ENCODE measurements at places on chromosomes 11 and 22.

GRCh38 chr11:72842126-72842525 lies 27.9 kb downstream of the ATG16L2 start:
- DNase-seq = no peak

- no peak for DNase-seq
Measured at GRCh38 chr11:74138572-74138971, 32.2 kb downstream of the C2CD3 start.

- DNase-seq = no peak
Measured at GRCh38 chr11:113817162-113817561, 37.6 kb downstream of the CLDN25 start.

GRCh38 chr11:64760759-64761420 lies 1.1 kb upstream of the PYGM start:
- no peak for DNase-seq

DNA sequence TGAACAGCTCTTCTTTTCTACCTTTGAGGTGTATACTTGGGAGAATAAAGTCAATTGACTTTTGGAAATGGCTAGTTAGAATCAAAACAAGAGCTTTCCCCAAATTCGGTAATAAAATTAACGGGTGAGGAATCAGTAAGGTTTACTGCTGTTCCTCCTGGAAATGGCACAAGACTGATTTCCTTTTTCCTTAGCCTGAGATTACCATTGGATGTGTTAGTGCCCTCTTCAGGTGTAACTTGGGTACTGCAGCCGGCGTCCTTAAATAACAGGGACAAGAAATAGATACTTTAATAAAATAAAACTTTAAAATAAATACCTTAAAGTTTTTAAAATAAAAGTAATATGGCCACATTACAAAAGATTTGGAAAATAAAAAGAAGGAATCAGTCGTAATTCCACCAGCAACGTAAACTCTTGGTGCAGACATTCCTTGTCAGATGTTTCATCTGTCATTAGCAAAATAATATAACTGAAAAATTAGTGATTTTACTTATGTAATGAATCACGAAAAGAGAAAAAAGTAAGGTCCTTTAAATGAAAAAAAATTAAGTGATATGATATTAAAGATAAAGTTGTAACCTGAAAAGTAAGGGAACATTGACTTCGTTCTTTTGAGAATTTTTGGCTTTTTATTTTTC lies 29.7 kb downstream of the ZFTA start:
- DNase-seq = peak; percentile 60

DNA sequence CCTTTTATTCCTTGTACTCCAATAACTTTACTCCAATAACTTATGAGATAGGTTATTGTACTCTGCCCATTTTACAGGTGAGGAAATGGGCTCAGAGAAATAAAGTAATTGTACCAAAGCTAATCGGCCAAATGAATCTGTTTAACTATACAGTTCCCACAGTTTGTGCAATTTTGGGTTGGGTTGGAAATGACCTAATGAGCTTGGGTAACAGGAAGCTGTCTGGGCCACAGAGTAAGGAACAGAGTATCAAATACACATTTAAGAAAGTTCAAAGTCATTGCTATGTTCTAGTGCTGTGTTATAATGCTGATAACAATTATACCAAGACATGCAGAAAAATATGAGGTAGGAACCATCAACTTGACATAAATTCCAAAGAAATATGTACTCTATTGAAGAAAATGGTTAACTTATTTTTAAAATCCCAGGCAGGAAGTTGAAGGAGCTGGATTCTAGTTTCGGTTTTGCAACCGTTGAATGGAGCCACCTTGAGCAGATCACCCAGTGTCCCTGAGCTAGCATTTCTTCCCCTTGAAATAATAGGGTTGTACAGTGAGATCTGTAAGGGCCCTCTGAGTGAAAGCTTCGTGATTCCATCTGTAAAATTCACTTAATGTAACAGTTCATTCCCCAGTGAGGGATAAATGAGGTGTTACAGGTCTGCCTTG lies 360.9 kb upstream of the NARS2 start:
- DNase-seq = no peak

- DNase-seq = no peak
Measured at GRCh38 chr11:64864135-64864472, 14.3 kb downstream of the EHD1 start.

DNA sequence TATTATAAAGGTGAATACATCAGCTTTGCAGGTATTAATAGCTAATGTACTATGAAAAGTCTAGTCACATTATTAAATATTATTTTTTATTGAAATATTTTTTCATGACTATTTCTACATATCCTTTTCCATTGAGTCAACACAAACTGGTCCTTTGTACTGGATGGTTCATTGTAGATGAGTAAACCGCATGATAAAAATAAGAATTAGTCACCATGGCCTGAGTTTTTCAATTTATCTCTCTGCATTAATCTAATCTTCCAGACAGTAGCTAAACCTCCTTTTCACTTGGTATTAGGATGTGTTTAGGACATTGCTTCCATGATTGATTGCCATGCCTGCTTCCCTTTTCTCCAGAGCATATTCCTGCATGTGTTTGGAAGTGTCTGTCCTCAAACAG lies 439.4 kb upstream of the ARHGAP42 start:
- DNase-seq = no peak

GRCh38 chr11:12680246-12680939 lies 6.2 kb downstream of the TEAD1 start:
- peak; percentile 91 for DNase-seq

GRCh38 chr11:117559698-117560097 lies 232.0 kb downstream of the CEP164 start:
- no peak for DNase-seq

DNA sequence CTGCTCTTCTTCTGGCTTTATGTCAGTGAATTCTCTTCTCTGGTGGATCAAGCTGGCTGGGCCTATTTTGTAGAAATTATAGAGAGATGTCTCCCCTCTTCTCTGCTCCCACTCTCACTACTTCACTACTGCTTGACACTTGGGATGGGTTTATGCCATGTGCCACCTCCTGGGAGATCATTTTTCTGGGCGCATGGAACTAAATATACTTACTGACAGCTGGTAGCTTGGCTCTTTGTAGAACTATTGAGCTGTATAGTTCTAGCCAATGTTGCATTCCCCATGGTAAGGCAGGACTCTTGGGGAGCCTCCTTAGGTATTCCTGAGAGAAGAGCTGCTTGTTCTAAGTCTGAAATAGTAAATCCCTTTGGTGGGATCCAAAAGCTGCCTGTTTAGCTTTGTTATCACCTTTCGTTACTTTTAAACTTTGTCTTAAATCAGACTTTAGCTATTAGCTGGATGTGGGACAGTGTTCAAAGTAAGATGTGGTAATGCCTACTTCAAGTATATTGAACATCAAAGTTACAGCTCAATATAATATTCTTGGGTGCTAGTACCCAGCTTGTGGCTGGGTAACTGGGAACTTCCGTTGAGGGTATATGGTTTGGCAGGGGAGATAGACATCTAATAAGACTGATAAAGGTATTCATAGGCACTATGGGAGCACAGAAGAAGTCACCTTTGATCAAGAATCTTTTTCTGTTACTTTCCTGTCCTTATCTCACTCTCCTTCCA lies 87.5 kb upstream of the RRM1 start:
- no peak for DNase-seq

DNA sequence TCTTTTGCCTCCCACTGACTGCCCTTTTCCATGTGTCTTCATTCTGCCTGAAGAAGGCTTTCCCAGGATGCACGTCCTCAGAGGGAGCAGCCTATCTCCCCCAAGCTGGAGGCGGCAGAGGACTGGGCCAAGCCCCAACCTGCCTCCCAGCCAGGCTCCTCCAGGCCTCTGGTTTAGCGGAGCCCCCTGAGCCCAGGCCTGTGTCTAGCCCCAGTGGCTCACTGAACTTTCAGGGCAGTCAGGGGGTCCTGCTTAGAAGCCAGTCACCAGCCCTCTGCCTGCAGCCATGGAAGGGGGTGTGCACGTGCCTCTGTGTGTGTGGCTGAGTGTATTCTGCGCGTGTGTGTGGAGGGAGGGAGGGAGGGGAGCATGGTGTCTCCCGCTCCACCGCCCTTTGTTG lies 10.4 kb upstream of the GRK2 start:
- no peak for DNase-seq

DNA sequence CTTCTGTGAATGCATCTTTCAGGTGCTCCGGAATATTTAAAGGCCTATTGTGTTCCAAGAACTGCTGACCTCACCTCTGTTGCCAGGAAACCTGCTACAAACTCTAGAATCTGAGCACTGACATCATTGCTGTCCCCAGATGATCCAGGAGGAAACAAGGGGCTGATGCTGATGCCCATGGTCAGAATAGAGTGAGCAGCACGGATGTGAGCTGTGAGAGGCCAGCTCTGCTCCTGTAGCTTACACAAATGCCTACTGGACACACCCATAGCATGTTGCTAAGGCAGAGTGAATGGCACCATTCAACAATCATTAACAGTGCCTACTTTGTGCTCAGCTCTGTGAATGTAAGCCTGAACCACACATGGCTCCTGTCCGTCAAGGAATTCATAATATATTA lies 276.7 kb upstream of the API5 start:
- DNase-seq = peak; percentile 7

- no peak for DNase-seq
Measured at GRCh38 chr11:61110255-61111049, 8.2 kb downstream of the CD5 start.

GRCh38 chr11:111663820-111664219 lies 61.6 kb downstream of the SIK2 start:
- DNase-seq = no peak

GRCh38 chr11:34512840-34513681 lies 533 bp downstream of the ELF5 start:
- peak; percentile 37 for DNase-seq

- peak; percentile 88 for DNase-seq
Measured at GRCh38 chr11:57072640-57073039, 83.9 kb downstream of the OR5AK2 start.

DNA sequence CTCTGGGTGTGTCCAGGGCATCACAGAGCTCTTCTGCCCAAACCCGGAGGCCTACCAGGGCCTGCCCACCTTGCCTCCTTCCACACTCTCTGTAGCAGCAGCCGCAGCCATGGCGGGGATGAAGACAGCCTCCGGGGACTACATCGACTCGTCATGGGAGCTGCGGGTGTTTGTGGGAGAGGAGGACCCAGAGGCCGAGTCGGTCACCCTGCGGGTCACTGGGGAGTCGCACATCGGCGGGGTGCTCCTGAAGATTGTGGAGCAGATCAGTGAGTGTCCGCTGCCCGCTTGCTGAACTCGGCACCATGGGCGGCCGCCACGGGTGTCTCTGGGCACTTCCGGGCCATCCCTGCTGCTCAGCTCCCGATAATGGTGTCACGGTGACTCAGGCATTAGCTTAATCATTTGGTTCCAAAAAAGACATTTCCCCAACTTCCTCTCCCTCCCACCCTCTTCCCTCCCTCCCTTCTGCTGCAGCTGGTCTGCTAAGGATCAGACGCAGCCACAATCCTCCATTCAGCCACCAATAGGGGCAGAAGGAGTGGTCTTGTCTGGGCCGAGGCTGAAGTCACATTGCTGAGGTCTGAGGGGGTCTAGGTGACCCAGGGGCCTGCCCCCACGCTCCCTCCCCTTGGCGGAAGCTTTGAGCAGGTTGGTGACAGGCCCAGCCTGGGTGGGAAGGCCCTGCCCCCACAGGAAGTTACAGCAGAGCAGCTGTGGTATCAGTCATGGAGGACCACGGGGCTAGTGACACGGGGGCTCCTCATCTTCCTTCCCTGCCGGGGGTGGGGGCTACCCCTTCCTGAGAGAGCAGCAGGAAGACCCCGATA lies 950 bp downstream of the FERMT3 start:
- DNase-seq = peak; percentile 70

DNA sequence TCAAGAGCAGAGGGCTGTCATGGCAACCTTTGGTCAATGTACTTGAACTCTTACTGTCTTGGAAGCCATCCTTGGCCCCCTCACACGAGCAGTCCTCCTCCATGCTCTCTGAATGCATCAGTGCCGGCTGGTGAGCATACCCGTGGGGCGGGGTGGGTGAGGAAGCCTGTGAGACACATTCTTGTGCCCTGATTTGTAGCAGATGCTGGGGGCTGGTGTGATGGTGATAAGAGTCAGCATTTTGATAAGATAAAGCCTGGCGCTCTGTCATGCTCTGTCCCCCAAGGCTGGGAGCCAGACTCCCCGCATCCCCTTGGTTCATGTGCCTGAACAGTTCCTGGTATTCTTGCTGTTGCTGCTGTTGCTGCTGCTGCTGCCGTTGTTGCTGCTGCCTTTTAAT lies 20.5 kb upstream of the APOA1 start:
- no peak for DNase-seq

DNA sequence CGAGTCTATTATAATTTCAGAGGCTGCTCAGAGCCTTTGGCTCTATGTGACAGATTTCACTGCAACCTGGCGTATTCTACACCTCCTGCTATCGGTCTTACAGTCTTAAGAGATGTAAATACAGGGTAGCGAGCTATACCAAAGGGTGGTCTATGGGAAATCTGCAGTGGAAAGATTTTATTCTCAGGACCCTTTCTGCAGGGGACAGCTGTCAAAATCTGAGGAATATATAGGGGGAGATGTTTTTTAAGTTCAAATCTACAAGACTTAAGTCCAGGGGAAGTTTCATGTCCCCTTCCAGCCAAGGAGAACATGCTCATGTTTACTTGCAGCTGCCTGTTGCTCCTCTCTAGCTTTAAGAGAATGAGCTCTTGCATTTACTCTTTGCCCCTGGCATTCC lies 62.7 kb downstream of the MICAL2 start:
- no peak for DNase-seq

DNA sequence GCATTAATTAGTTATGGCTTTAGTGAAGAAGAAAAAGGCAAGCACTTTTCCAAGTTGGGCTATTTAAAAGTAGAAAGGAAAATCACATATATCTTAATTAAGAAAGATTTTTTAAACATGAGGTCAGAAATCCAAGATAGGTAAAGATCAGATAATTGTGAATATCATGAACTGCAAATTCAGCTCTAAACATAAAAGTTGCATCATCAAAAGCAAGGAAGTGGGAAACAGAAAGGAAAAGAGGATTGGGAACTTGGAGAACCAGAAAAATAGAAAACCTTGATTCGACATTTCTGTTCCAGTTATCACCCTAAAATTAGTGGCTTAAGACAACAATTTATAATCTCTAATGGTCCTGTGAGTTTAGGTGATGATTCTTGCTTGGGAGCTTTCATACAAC lies 17.5 kb downstream of the KBTBD3 start:
- DNase-seq = no peak

DNA sequence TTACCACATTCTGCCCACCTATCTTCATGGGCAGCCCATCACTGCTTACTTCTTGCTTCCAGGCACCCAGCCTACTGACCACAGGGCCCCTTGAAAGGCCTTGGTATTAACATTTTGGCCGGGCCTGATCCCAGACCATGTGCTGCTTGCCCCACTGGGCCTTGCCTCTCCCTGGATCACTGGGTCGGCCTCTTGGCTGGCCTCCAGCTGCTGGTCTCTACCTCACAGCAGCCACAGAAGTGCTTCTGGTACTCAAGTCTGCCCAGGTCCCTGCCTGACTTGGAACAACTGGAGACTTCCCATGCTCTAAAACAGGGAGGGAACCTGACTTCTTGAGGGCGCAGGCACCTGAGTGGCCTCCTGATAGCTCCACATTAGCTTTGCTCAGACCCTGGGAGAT lies 63.6 kb downstream of the THAP12 start:
- DNase-seq = no peak

Data from foreskin melanocyte (primary cell).